Fibroblast of lung (primary cell): ENCODE measurements at places on chromosomes 12 and 14. TPM values are rescaled to one million over a fixed set of nuclear protein-coding genes. Genes with fewer than 3 reads are reported as not detected.

- DNase-seq: peak; percentile 76
These were observed 370.6 kb upstream of the PRICKLE1 start for GRCh38 chr12:42960087-42960527.

DNA sequence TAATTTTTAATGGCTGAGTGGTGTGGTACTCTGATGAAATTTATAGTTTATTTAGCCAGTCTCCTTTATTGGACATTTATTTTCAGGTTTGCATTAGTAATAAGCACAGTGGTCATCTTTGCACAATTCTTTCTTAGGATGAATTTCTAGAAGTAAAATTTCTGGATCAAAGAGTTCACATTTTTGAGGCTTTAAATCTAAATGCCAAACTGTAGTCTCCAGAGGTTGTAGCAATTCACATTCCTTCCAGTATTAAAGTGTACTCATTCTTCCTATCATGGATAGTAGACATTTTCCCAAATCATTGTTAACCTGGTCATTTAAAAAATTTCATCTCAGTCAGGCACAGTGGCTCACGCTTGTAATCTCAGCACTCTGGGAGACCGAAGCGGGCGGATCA, 24.8 kb downstream of the SLC39A9 start:
- peak; percentile 50 for DNase-seq

GRCh38 chr14:75429562-75429961, 1.7 kb downstream of the JDP2 start:
- DNase-seq: no peak

GRCh38 chr14:55239320-55239719, 31.9 kb upstream of the FBXO34 start:
- no peak for DNase-seq

HOXC11 gene
- not detected in 2 replicates for total RNA-seq

TTC8 gene
- 27.5 and 31.2 TPM in 2 replicates for total RNA-seq

OR4E2 gene
- total RNA-seq: not detected in 2 replicates
